ENCODE measurements at places on chromosomes 7 and 10. TPM values are rescaled to one million over a fixed set of nuclear protein-coding genes. Genes with fewer than 3 reads are reported as not detected.
A peak's percentile ranks its signal among the peaks of the same experiment; 100 is the strongest.

Gene ATAD1
- 44.7 TPM for total RNA-seq

Gene CNTNAP2
- 2.2 TPM for total RNA-seq

Gene SLC26A5
- not detected for total RNA-seq

Gene KCNMA1
- 94.3 TPM for total RNA-seq

Gene TFPI2
- 0.74 TPM for total RNA-seq

Gene WIPF3
- total RNA-seq: 0.25 TPM

Gene EN2
- total RNA-seq: 0.98 TPM

Gene ITPRID1
- not detected for total RNA-seq

Gene FAM221A
- 4.7 TPM for total RNA-seq

- no peak overlapping the region for H3K27ac ChIP-seq
- H3K4me1 ChIP-seq: no peaks in the 10 kb centered on the region
- DNase-seq: no peak
- H3K4me3 ChIP-seq: no peak overlapping the region
Measured at GRCh38 chr7:119175911-119176627, 951.6 kb downstream of the ANKRD7 start.

DNA sequence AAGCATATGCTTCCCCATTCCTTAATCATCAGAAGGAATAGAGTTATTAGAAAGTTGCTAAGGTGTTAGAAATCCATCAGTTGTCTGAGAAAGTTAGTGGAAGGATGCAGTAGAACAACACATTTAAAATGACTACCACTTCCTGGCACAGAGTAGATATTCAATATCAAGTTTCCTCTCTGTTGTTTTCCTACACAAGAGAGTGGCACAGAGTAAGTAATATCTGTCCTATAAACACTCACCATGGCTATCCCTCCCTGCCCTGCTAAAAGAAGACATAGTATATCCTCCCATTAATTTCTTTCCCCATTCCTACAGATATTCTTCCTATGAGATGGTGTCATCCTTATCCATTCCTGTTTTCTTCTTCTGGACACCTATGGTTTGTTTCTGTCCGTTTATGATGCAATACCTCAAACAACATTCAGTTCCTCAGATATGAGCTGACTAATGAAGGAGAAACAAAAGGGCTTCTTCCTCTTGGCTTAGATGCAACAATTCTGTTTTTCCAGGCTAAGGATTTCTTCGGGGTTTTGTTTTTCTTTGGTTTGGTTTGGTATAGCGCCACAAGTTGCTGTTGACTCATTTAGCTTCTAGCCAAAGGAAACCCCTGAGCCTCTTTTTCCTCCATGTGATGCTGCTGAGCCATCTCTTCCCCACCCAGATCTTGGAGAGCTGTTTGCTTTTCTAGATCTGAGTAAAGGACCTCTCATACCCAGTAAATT is 32.9 kb upstream of the BPGM start:
- DNase-seq: no peak
- no peak overlapping the region for H3K4me3 ChIP-seq

- H3K27me3 ChIP-seq: no peaks in the 10 kb centered on the region
- no peak for DNase-seq
- no peak overlapping the region for H3K4me3 ChIP-seq
- H3K4me1 ChIP-seq: peaks cover 11% of the 10 kb centered on the region
Measured at GRCh38 chr7:3415861-3416312, 114.8 kb downstream of the SDK1 start.

DNA sequence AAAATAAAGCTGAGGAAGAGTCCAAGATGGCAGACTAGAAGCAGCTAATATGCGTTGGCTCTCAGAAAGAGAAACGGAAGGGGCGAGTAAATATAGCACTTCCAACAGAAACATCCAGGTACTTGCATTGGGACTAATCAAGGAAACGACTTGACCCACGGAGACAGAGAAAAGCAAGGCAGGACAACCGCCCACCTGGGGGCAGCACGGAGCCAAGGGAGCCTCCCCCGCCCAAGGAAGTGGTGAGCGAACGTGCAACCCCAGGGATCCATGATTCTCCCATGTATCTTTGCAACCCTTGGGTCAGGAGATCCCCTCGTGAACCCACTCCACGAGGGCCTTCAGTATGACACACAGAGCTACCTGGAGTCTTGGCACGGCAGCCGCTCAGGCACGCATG is 45.4 kb upstream of the GRM3 start:
- no peak overlapping the region for H3K4me3 ChIP-seq
- H3K4me1 ChIP-seq: no peaks in the 10 kb centered on the region
- H3K27ac ChIP-seq: no peak overlapping the region
- H3K27me3 ChIP-seq: no peaks in the 10 kb centered on the region

DNA sequence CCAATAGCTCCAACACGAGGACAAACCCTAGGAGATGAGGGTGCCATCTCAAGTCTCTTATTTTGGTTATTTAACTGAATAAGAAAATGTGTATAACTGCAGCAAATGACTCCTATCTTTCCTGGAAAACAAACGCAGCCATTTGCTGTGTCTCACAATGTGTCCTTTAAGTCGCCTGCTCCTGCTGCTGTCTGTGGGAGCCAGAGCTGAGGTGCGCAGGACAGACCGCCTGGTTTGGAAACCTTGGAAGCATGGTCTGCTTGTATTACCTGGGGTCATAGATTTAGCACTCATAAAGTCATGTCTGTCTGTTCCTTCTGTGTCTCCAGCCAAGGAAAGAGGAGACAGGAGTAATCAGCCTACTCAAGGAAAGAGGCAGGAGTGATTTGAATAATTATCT is 760.2 kb downstream of the GRID1 start:
- no peak overlapping the region for H3K27ac ChIP-seq
- no peak overlapping the region for H3K4me3 ChIP-seq
- no peaks in the 10 kb centered on the region for H3K4me1 ChIP-seq
- no peaks in the 10 kb centered on the region for H3K36me3 ChIP-seq
- DNase-seq: peak; percentile 64

GRCh38 chr10:10911471-10911921 is 106.2 kb upstream of the CELF2 start:
- H3K27ac ChIP-seq: peak overlapping the region; percentile 63
- H3K4me3 ChIP-seq: no peak overlapping the region
- DNase-seq: peak; percentile 92

GRCh38 chr10:88932539-88933256 is 19.9 kb downstream of the ACTA2 start:
- no peaks in the 10 kb centered on the region for H3K27me3 ChIP-seq
- no peaks in the 10 kb centered on the region for H3K36me3 ChIP-seq
- peak overlapping the region; percentile 61 for H3K27ac ChIP-seq
- no peak for DNase-seq
- H3K4me1 ChIP-seq: peaks cover 26% of the 10 kb centered on the region

- H3K4me3 ChIP-seq: no peak overlapping the region
- H3K27me3 ChIP-seq: no peaks in the 10 kb centered on the region
- no peak overlapping the region for H3K27ac ChIP-seq
- DNase-seq: no peak
- H3K4me1 ChIP-seq: peaks cover 14% of the 10 kb centered on the region
Measured at GRCh38 chr10:49179699-49180443, 8.3 kb downstream of the TMEM273 start.

Measured in vagina (tissue), 2 donors.